ENCODE measurements at places on chromosomes 1 and 21. TPM values are rescaled to one million over a fixed set of nuclear protein-coding genes. Genes with fewer than 3 reads are reported as not detected.

GRCh38 chr1:39711104-39711965 lies 20.1 kb upstream of the HPCAL4 start:
- DNase-seq, result no peak

C1orf87 gene
- not detected for total RNA-seq

TSPAN1 gene
- not detected for total RNA-seq

VPS13D gene
- total RNA-seq, result 36.2 TPM

PHGDH gene
- total RNA-seq, result 16.3 TPM

ATP6V1G3 gene
- total RNA-seq, result not detected
